ENCODE measurements at places on chromosomes 1 and 21.
A peak's percentile ranks its signal among the peaks of the same experiment; 100 is the strongest.

- DNase-seq: no peak
These were observed 296.6 kb downstream of the OMA1 start for GRCh38 chr1:58249737-58250586.

GRCh38 chr1:148010527-148010926 lies 82.3 kb downstream of the GPR89B start:
- no peak for DNase-seq

DNA sequence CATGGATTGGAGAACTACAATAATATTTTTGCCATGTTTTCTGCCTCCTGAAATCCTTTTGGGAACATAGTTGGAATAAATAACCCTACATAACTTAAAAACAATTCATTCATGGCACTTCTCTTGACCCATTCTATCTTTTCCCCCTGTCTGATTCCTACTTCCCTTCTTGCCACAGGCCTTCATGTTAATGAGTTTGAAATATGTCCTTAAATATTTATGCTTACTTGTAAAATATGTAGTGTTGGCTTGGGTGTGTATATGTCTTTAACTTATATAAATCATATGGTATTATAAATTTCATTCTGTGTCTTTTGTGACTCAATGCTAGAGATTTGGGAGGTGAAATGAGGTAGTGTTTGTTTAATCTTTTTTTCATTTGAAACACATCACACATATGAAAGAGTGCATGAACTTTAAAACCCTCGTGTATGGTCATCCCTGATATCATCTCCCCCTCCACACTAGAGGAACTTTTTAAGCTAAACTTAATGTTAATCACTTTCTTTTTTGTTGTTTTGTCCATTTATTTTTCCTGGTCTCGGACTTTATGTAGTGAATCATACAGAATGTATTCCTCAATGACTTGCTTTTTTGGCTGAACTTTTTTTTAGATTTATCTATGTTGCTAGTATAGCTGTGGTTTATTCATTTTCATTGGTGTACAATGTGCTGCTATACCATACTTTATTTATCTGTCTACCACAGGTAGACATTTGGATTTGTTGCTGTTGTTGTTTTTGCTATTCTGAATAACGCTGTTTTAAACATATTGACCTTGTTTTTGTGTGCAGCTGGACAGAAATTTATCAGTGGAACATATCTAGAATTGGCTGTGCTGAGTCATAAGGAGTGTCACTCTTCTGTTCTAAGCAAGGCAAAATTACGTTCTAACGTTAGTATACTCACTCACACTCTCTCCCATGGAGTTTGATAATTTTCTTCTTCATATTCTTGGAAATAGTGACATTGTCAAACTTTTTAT lies 441.6 kb downstream of the PLPP3 start:
- no peak for DNase-seq

DNA sequence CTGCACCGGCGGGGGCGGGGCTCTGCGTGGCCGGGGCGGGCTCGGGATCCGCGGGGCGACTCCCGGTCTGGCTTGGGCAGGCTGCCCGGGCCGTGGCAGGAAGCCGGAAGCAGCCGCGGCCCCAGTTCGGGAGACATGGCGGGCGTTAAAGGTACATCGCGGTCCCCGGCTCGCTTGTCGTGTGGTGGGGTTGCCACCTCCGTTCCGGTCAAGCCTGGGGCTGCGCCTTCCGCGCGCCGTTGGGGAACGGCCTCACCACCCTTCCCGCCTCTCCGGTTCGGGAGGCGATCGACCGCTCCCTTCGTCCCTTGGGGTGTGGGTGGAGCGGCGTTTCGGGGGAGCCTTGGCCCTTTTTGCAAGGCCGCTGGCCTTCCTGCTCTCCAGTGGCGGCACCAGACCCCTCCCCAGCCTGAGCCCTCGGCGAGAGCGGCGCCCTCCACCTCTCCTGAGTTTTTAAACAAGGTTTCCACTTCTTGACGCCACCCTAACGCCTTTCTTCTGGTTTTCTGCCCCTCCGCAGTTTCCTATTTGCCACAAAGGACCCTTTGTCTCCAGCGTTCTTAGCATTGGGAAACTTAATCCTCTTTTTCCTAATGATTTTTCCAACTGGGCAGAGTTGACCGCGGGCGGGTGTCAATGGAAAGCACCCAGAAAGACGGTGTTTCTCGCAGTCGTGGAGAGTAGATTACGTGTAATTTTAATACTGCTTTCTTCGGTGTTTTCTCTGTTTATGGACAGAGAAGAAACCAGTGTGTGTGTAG lies at the start of the genes LEPR and LEPROT:
TSS of gene LEPR (plus strand) at position 79 of the 761 bp plus-strand sequence. CDS start 144,898 bp downstream, outside the sequence.
TSS of gene LEPROT (plus strand) at position 79 of the 761 bp plus-strand sequence. CDS start at position 136, 57 bp downstream.
- peak; percentile 96 for DNase-seq

GRCh38 chr1:44681905-44682882 lies 7.7 kb downstream of the ARMH1 start:
- no peak for DNase-seq

DNA sequence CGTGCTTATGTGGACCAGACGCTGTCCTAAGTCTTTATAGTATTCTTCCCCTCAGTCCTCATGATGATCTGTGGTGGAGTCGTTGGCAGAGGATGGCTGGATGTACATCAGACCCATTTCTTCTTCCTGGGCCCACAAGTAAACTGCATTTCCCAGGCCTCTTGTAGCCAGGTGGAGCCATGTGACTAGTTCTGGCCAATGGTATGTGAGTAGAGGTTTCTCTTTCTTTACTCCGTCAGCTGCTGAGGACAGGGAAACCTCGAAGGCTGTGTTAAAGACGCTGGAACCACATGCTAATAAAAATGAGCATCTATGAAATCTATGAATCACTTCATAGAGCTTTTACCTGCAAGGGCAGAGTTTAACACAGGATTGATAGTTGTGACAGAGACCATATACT lies 18.7 kb upstream of the ZNF362 start:
- DNase-seq: no peak

GRCh38 chr1:25478633-25479032 lies 47.9 kb downstream of the MACO1 start:
- no peak for DNase-seq

- DNase-seq: no peak
These were observed 83.5 kb upstream of the CLDN14 start for GRCh38 chr21:36563341-36563926.

- no peak for DNase-seq
These were observed 495 bp downstream of the SYNC start for GRCh38 chr1:32701951-32702598.

- no peak for DNase-seq
These were observed 35.8 kb downstream of the LAMC1 start for GRCh38 chr1:183058851-183059502.

GRCh38 chr1:29655145-29655544 lies 418.8 kb downstream of the PTPRU start:
- DNase-seq: no peak

DNA sequence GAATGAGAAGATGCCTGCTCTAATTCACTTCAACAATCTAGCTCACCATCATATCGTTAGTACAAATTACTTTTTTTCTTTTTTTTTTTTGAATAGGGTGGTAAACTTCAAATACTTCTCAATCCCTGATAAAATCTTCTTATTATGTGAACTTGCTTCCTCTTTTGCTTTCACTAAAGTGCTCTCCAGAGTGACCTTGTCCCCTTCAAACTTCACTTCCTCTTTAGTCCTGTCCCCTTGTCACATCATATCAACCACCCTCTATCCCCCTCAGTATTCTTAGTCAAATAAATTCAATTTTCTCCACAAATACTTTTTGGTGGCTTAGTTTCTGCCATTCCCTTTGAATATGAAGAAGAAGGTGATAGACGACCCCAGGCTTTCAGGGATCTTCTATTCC lies 124.9 kb upstream of the PLXNA2 start:
- no peak for DNase-seq

DNA sequence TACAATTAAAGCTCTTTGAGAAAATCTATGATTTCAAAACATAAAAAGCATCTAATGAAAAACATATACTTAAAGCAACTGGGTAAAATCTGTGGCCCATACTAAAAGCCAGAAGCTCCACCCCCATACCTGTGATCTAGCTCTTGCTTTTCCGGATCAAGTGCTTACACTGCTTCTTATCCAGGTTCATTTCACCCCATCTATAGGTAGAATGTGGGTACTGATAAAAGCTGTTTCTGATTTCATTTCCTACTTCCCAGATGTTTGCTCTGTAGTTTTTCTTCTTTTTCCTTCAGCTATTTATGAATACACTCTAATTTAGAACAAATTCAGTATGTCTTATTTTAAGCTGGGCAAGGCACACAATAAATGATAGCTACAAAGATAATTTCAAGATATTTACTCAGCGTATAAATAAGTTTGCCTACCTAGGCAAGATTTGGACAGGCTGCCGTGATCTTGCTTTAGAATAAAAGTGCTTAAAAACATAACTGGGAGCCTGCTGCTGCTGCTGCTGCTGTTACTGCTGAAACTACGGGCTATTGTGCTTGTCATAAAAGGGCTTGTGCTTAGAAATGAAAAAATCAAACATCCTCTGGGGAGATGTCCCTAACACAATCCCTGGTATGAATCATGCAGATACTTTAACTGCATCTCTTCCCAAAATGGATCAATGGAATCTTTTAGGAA lies 2.1 kb downstream of the SIPA1L2 start:
- DNase-seq: no peak

All from cortex of kidney (tissue), 1 donor.